Activated CD4-positive, alpha-beta T cell treated with anti-CD3 and anti-CD28 coated beads for 4 hours (primary cell): ENCODE measurements at places on chromosomes 1 and 21.

DNA sequence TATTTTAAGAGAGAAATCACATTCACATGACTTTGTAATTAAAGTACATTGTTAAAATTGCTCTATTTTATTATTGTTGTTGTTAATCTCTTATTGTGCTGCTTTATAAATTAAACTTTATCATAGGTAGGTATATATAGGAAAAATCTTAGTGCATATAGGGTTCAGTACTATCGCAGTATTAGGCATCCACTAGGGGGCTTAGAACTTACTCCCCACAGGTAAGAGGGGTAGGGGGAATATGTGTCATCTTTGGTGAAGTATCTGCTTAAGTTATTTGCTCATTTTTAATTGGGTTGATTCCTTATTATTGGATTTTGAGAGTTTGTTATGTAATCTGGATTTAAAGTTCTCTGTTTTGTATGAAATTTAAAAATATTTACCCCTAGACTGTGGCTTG lies 385.2 kb downstream of the DUSP10 start:
- no peak for DNase-seq

DNA sequence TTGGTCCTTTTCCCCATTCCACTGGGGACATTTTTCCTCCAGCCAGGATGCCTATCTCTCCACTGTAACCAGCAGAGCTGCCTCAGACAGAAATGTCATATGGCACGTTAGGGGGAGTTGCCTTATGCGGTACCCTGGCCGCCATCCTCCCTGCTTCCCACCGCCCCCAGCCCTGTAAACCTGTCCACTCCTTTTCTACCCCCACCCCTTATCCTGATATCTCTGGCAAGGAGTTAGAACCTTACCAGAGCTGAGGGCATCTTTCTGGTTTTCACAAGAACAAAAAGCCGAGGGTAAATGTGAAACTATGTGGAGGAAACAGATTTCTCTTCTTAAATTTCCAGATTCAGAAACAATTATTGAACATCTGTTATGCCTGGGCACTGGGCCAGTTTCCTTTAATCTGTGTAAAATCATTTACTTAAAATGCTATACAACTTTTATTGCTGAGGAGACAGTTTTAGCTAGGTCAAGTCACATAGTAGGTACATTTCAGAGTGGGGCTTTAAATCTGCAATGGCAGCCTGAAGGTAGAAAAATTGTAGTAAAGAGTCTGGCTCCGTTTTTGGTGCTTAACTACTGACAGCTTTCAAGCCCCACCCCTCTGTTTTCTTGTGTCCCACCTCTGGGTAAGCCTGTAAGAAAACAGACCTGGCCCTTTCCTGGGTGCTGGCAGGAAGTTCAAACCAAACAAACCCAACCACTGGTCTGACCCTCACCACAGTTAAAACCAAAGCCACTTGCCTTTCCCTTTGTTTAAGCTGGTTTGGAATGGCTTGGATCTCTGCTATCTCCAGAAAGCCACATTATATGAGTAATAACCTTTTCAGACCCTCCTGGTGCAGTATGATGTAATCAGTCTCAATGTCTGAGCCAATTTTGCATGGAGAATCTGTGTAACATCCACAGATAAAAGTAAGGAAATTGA lies 319.0 kb downstream of the HHAT start:
- no peak for DNase-seq

- no peak for DNase-seq
Observed at GRCh38 chr1:52554267-52554640, 1.4 kb upstream of the TUT4 start.

GRCh38 chr1:77421504-77422233 lies 139.8 kb downstream of the AK5 start:
- no peak for DNase-seq

DNA sequence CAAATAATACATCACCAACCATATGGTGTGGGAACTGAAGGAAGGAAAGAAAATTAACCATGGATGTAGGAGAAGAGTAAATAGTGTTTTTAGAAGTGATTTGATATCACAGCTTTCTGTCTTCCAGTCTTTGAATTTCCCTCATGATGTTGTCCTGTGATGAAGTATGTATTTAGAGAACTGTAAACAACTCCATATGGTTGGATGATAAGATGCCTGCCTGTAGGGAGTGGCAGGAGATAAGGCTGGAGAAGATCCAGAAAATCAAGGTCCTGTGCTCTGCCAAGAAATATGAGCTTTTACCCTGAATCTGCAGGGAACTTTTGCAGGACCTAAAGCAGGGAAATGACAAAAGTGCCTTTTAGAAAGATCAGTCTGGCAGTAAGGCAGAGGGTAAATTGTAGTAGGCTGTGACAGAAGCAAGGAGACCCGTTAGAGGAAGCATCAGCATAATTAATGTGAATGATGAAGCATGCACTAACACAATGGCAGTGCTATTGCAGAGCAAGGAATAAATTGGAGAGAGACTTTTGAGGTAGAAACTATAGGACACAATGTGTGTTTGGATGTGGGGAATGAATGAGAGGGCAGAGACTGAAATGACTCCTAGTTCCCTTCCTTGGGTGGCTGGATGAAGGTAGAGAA lies 21.9 kb downstream of the CEPT1 start:
- DNase-seq = no peak

- DNase-seq = peak; percentile 95
Observed at GRCh38 chr1:202888531-202889360, at the start of gene RABIF. Gene RABIF, minus strand, starts transcription at chr1:202889149. Its CDS starts 51 bp downstream, at chr1:202889098.

DNA sequence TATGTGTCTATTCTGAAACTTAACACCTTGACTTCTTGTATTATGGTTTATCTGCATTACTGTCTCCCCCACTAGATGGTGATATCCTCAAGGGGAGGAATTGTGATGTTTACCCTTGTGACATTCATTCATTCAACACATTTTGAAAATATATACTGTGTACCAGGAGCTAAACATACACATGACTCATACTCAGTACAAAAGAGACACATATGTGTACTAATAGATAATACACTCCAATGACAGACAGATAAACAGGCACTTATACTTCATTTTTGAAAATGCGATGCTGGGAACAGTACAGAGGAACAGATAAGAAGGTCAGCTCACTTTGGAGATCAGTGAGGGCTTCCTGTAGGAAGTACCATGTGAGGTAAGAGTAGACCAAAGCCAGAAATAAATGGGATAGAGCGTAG lies 8.9 kb upstream of the RAB3GAP2 start:
- DNase-seq = no peak

DNA sequence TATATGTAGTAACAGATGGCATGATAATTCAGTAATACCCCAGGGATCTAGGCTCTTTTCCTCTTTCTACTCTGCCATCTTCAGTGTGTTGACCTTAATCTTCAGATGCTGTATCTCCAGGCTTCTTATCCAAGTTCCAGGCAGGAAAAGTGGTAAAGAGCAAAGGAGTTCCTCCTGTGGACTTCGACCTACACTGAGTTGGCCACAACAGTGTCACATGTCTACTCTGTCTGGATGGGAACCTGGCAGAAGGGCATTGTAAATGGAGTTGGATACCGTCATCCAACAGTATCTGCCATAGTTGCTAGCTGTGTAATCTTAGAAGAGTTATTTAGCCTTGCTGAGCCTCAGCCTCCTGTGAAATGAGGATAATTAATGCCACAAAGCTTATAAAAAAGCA lies 21.9 kb downstream of the IL23R start:
- DNase-seq = no peak

DNA sequence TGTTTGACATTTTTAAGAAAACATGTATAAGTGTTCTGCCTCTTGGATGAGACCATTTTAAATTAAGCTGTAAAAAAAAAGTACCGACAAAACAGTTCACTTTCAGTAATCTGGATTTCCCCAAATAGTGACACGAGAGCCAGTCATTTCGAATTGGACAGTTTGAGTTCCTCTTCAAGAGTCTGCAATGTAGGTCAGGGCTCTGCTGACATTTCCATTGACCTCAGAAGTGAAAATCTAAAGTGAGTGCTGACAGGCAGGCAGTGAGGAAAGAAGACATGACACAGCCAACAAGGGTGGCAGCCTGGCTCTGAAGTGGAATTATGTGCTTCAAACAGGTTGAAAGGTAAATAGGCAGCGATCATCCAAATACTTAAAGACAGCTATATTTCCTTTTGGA lies at the start of gene IL23R:
Gene IL23R (plus strand): TSS at position 259 of the 400 bp plus-strand sequence. CDS start 1,667 bp downstream, outside the sequence.
- DNase-seq = no peak

GRCh38 chr1:77018761-77019160 lies 151.5 kb downstream of the ST6GALNAC5 start:
- no peak for DNase-seq

DNA sequence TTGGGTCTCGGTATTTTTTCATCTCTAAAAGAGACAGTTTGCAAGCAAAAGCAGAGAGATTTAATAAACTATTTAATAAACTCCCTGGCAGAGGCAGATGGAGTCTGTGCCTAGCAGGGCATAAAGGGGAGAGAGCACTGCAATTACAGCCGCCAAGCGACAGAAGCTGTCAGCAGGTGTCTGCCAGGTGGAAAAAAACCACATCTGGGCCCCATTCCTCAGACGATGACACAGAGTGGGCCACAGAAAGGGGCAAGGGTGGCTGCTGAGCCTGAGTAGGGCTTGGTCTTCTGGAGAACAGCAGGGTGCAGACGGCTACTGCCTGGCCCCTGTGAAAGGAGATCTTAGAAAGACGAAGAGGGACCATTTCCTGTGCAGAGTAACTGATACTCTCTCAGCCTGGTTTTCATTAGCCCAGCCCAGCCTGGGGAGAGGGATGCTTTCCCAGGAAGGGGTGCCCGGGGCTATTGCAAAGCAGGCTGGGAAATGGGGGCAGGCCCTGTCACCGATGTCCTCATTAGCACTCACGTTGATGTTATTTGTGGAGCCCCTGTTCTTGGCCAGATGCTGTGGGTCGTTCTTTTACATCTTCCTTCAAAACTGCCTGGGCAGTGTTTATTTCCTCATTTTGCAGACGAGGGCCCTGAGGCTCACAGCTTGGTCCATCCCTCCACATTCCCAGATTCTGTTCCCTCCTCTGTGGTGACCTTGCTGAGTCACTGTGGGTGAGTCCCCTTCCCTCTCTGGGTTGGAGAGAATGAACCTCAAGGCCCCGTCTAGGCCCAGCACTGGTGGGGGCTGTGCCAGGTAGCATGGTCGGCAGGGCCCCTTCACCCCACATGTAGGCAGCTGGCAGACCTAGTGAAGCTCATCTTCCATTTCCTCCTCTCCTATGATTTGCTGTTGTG lies 472.7 kb downstream of the PTPRU start:
- DNase-seq = no peak

DNA sequence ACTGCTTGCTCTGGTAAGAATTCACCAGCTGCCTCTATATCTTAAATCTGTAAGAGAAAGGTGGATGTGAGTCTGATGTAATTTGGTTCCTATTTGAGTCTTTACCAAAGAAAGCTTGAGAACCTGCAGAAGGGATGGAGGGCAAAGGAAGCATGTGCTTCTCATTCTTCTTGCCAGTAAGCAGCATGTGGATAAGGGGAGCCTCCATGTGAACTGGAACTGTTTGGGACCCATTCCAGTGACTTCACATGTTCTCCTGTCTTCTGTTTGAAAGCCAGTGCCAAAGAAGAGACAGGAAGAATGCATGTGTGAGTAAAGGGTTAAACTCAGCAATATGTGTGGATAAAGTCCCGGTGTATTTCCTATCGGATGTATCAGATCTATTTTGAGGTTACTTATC lies 119.6 kb upstream of the ADGRL2 start:
- no peak for DNase-seq

DNA sequence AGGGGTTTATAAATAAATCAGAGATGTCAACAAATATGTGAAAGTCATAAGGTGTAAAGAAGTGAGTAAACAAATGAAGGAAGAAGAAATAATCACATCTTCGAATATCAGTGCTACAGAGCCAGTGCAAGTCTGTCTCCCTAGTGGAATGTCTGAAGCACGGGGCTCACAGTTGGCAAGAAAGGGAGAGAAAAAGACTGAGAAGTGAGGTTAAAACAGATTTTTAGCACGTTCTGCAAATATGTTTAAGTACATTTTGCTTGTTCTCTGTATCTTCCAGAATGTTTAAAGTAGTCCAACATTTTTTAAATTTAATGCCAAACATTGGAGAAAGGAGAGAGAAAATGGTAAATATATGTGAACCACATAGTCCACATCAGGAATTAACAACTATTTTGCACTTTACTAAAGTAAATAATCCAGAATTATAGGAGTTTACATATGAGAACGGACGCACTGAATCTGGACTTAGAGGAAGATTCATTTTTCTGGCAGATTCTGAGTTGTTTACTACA lies 682.4 kb downstream of the LTN1 start:
- no peak for DNase-seq

DNA sequence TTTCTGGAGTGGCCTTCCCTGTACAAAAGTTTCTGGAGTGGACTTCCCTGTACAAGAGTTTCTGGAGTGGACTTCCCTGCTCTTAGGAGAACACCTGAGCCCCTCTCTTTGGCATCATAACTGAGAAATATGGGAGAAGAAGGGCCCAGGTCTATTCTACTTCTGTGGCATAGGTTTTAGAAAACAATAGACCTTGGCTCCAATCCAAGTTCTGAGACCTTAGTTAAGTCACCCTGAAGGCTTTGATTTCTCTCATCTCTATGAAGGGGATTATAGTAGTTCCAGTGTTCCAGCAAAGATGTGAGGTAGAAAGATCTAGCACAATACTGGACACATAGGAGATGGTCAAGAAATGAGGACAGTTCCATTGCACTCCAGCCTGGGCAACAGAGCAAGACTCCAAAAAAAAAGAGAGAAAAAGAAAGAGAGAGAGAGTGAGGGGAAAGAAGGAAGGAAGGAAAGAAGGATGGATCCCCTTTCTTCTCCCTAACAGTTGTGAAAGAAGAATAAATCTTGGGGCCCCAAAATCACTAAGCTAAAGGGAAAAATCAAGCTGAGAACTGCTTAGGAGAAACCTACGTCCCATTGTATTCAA lies 13.3 kb upstream of the EIF4G3 start:
- no peak for DNase-seq

DNA sequence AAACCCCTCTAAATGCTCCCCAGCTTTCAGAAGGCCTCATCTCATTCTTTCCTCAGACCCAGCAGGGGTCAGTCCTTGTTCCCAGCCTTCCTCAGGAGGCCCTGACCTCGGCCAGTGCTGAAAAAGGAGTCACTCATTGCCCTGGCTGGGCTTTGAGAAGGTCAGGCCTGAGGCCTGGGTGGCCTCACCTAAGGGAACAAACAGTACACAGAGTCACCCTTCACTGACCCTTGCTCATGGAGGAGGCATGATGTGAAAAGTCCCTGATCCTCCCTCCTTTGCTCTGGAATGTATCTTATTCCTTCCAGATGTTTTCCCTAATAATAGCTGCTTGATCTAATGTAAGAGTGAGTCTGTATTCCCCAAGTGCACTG lies 117.7 kb upstream of the SLC44A3 start:
- DNase-seq = no peak

DNA sequence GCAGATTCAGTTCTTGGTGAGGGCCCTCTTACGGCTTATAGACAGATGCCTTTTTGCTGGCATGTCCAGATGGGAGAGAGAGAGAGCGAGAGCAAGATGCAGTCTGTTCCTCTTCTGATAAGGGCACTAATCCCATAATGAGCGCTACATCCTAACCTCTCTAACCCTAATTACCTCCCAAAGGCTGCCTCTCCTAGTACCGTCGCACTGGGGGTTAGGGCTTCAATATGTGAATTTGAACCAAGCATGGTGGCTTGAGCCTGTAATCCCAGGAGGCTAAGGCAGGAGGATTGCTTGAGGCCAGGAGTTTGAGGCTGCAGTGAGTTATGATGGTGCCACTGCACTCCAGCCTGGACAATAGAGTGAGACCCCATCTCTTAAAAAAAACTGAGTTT lies 10.5 kb upstream of the SDE2 start:
- no peak for DNase-seq
